NCI-H187 (cell line): ENCODE measurements at places on chromosomes 3 and 15.

- DNase-seq = no peak
These were observed 479.6 kb upstream of the ZNF717 start for GRCh38 chr3:76264911-76265310.

DNA sequence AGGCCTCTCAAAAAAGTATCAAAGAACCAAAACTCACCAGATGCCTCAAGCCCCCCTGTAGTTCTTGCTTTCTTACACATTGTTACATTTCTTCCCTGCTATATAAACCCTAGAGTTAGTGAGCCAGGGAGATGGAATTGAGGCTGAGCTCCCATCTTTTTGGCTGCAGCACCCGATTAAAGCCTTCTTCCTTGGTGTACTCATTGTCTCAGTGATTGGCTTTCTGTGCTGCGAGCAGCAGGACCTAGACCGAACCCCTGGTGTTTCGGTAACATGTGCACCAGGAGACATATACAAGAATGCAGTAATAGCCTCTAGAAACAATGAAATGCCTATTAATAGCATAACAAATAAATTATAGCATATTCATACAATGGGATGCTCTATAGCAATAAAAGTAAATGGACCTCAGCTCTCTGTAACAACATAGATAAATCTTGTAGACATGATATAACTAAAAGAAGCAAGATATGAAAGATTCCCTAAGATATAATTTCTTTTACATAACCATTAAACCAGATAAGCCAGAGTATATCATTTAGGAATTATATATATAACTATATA is 174.0 kb downstream of the NEK11 start:
- no peak for DNase-seq

- no peak for DNase-seq
These were observed 231.8 kb upstream of the TBL1XR1 start for GRCh38 chr3:177429079-177429478.

GRCh38 chr15:73578026-73578425 is 55.2 kb downstream of the NPTN start:
- DNase-seq = no peak

DNA sequence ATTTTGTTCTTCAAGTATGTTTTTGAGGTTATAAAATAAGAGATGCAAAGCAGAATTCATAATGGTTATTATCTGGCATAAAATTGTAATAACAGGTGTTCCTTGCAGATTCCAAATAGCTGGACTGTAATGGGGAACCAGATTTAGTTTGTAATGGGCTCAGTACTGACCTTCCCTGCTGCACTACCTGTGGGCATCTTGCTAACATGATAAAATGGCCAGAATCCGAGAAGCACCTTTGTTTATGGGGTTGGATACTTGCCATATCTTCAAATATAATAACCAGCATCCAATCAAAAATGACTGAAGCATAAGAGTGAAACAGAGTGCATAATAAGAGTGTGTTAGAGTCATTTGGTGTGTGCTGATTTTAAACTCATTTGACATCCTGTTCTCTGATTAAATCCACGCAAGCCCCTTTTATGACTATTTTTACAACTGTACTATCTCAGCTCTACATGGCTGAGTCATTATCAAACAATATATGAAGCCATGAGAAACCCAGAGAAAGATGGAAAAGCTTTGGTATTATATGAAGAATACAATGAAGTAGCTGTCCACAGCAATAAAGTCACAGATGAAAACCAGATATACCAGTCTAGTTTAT is 292.4 kb downstream of the CNTN4 start:
- no peak for DNase-seq

- no peak for DNase-seq
These were observed 13.6 kb downstream of the LRRC2 start for GRCh38 chr3:46552538-46552937.

- DNase-seq = no peak
These were observed 200.1 kb downstream of the KCNMB2 start for GRCh38 chr3:178736300-178736699.

DNA sequence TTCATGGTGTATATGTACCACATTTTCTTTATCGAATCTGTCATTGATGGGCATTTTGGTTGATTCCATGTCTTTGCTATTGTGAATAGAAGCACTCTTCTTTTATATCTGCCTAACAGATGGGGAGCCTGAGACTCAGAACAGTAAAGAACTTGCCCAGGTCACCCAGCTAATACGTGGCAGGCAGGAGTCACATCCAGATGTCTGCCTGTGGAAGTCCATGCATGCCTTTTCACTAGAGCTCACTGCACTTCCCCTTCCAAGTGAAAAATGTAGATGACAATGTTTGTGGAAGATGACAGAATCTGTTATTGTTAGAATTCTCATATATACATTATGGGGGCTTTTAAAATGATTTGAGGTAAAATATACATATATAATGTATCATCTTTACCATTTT is 165.0 kb downstream of the PDZRN3 start:
- no peak for DNase-seq

GRCh38 chr3:144894576-144894975 is 923.0 kb downstream of the DIPK2A start:
- DNase-seq = no peak

- no peak for DNase-seq
These were observed 19.4 kb upstream of the ADAMTS7 start for GRCh38 chr15:78830514-78831228.

GRCh38 chr3:110859993-110860392 is 211.6 kb upstream of the NECTIN3 start:
- no peak for DNase-seq

DNA sequence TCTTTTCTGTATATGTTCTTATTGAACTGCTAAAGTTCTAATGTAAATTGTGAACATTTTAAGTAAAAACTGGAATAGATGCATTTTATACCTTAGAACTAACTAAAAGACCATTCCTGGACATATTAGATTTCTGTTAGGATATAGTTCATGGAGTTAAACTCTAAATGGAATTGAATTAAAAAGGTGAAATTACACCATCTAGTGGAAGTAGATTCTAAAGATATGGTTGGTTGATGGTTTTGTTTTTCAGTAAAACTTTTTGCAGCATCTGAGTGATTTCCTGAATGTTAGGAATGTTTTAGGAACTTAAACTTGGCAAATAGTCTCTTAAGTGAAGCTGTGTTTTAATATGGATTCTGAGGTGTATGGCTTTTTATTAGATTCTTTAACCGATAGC is 96.8 kb downstream of the SLMAP start:
- DNase-seq = no peak

GRCh38 chr3:1447452-1447851 is 354.6 kb downstream of the CNTN6 start:
- DNase-seq = no peak

GRCh38 chr3:25831578-25831977 is 41.7 kb downstream of the OXSM start:
- DNase-seq = no peak

DNA sequence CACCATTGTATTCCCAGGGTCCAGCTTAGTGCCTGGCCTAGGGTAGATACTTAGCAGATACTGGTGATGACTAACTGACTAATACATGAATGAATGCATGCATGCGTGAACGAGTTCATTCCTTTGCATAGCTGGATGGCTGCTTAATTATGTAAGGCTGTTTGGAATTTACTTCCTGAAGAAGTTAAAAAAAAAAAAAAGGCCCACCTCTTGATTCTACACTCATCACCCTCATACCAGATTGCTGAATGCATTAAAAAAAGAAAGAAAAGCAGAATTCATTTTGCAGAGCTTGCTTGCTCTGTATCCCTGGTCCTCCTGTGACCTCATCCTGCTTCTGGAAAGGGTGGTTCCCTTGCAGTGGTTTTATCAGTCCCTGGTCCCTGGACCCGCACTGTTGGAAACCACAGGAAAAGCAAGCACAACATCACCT is 277.6 kb upstream of the CFAP20DC start:
- DNase-seq = no peak

DNA sequence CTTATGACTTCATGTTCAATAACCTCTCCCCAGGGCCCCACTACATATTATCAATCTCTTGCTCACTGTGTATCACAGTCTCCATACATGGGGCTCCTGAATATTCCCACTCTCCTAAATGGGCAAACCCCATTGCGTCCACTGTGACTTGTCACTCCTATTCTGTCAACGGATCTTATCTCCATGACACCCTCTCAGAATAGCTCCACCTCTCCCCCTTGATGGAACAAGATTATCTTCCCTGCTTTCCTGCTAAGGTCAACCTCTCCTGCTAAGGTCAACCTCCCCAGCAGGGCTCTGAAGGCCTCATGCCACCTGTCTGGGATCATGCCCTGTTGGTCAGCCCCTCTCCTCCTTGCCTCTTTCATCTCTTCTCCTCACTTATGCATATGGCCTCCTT is 1.8 kb downstream of the CLDN18 start:
- DNase-seq = no peak

DNA sequence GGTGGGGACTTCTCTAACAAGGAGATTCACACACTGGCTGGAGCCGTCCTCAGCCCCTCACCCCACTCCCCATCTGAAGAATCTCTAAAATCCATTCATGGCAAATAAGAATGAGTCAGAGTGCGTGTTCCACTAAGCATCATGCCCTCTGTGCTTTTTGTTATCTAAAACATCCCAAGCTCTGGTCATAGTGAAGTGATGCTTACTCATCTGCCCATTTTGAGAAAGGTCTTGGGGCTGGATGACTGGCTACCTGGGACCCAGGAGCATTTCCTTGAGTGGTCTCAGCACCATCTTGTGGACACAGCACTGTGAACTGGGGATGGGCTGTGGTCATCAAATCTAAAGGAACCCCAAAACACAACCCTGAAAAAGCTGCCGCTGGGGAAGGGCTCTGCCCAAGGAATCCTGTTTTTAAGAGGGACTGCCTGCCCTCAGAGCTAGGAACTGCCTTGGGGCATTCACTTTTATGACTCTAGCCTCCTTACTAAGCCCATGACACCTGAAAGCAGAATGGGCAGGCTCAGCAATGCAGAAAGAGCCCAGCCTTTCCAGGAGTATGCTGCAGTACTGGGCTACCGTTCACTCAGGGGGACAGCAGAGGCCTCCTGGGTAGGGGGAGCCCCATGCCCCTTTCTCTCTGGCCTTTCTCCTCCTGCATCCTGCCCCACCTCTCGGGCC is 53.5 kb downstream of the ZBTB38 start:
- no peak for DNase-seq

DNA sequence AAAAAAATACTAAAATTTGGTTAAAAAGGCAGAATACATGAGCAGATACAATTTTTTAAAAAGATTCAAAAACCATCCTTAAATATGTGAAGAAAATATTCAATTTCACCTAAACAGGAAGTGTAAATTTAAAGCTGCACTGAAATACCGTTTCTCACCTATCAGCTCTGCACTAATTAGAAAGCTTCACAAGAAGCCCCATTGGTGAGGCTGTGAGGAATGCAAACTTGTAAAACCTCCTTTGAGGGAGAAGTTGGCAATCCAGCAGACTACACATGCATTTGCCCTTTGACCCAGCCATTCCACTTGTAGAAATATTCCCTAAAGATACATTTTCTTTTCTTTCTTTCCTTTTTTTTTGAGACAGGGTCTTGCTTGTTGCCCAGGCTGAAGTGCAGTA is 18.8 kb downstream of the BLM start:
- no peak for DNase-seq

DNA sequence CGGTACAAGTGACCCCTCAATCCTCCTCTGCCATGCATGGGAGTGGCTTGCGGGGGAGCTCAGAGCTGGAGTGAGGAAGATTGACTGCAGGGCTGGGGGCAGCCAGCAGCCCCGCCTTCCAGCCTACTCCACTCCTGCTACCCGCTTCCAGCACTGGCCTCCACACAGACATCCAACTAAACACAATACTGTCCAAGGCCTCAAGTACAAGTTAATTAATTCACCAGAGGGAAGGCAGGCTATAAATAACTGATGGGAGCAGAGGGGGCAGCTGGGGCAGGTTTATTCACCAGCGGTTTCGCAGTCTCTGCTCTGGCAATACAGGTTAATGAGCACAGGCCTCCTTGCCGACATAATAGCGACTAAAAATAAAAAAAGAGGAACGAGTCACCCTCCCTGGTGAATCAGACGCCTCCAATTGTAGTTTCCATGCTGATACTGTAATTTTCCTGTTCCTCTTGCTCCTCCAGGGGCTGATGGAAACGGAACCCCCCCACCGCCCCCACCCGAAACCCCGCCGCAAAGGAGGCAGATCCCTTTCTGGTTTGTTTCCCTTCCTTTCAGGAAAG is 166.4 kb upstream of the TLE3 start:
- peak; percentile 17 for DNase-seq

- no peak for DNase-seq
These were observed 67.7 kb upstream of the GSK3B start for GRCh38 chr3:120161902-120162301.

DNA sequence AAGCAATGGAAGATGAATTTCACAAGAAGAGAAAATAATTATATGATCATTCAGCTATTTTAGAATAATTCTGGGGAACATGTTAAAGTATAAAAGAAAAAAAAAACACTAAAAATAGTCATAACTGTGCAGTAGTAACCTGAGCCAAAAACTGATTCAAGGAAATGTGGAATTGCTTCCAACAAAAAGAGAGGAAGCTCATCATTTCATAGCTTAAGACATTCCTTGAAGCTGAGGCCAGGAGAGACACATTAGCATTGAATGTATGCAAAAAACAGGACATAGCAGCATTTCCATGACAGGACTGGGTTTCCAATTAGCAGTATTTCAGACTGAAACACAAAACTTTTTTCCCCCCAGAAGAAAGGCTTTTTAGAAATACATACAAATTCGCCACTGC is 27.7 kb upstream of the LRRN1 start:
- no peak for DNase-seq

DNA sequence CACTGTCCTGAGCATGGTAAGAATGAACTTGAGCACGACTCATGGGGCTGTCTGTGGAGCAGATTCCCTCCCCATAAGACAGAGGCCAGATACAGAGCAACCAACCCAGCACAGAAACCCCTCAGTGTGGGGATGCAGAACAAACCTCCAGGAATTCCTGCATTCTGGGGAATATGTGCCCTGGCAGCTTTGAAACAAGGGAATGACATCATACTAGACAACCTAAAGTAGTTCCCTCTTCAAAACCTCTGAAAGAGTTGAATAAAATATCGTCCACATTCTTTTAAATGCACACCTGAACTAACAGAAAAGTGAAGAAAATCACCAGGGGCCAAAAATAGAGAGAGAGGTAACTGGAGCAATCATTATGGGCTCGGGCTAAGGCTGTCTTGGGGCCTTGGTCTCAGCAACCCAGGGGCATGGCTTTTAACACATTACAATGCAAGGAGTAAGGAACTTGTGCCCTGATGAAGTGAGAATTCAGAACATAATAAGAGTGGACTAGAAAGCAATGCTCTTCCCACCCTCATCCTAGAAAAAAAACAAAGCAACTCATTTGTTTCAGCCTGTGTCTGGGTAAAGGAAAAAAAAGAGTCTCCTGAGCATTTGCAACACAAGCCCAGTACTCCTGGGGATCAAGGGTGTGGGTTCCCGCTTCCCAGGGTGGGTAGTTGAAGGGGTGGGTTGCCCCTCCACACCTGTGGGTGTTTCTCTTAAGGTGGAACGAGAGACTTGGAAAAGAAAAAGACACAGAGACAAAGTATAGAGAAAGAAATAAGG is 43.9 kb downstream of the ADIPOQ start:
- DNase-seq = no peak

DNA sequence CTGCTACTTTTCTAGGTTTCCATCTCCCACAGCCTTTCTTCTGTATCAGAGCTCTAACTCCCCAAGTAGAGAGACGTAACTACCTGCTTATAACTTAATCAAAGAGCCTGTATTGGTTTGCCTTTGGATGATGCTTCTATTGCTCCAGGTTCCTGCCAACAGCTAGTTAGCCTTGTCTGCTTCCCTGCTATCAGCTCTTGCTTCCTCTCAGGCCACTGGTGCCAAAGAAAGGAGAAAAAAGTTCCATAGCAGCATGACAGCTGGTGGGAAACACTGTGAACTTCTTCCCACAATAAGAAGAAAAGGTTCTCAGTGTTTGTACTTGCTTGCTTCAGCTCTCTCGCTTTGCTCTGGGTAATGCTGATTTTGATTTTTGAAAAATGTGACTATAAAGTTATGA is 206.6 kb downstream of the GBE1 start:
- DNase-seq = no peak

GRCh38 chr3:60708191-60708975 is 542.9 kb downstream of the FHIT start:
- DNase-seq = no peak
